ENCODE measurements at places on chromosomes 16 and 17.

GRCh38 chr17:5225668-5226457 lies 8.8 kb downstream of the SCIMP start:
- no peak for DNase-seq

DNA sequence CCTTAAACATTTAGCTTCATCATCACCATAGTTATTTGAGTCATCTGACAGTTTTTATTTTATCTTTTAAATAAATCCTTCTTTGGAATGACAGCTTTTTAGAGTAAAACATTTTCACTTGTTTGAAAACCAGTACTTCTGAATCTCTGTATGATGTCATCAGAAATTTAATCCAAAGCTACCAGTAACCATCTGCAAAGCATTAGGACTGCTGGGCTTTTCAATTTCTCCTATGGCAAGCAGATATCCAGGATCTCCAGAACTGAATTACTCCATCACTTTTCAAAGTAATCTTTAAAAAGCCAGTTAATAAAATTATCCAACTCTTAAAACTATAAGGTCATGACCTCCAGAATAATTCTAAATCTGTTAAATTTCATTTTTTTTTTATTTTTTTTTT lies 51.5 kb downstream of the CHCT1 start:
- no peak for DNase-seq

- DNase-seq: no peak
These were observed 13.9 kb downstream of the CMC2 start for GRCh38 chr16:80992676-80993293.

GRCh38 chr16:84720177-84720579 lies 20.4 kb downstream of the USP10 start:
- DNase-seq: peak; percentile 21

DNA sequence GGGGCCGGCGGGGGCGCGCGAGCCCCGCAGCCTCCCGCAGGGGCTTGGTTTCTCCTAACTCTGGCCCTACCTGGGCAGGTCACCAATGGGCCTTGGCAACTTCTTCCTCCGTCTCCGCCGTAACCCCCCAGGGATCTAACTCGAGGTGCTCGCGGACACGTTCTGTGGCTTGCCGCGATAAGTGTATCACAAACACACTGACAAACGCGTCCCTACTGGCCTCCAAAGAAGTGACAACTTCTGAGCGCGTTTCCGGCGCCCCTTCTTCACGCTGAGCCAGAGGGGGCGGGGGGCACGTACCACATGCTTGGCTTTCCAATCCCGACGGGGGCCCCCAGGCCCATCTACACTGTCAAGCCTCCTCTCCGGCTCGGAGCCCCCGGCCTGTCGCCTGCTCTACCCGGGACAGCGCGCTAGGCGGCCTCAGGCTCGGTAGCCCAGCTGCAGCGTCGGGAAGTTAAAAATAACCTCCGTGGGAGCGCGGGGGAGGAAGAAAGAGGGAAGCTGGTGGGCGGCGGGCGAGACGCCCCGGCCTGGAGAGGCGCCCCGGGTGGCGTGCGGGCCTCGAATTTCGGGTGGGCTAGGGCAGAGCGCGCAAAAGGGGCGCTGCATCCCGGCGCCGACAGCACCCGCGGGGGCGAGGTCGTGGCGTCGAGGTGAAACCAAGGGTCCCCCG lies 725 bp upstream of the SPHK1 start:
- DNase-seq: peak; percentile 69
